ENCODE measurements at places on chromosomes 3 and 15. TPM values are rescaled to one million over a fixed set of nuclear protein-coding genes. Genes with fewer than 3 reads are reported as not detected.

GRCh38 chr3:52887166-52887565 lies 10.2 kb downstream of the STIMATE start:
- peaks cover 11% of the 10 kb centered on the region for H3K4me1 ChIP-seq
- DNase-seq, result no peak
- no peaks in the 10 kb centered on the region for H3K27me3 ChIP-seq

The CIAO2A gene
- 34.6 TPM for polyA plus RNA-seq

DNA sequence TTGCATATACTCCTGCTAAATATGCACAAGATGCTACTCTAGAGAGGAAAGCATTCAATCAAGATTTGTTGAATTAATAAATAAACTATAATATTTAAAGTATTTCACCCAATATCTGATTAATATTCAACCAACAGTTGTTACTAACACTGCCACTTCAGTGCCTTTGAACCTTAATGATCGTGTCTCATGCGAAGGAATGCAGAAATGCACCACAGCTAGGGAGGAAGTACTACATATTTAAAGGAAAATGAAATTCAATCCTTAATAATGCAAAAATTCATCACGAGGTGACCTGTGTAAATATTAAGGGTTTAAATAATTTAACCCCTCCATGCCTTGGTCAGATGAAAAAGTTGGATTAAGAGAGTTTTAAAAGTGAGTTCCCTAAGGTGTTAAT lies 114.2 kb upstream of the DAZL start:
- no peaks in the 10 kb centered on the region for H3K4me1 ChIP-seq
- no peak for DNase-seq
- H3K36me3 ChIP-seq, result no peaks in the 10 kb centered on the region
- H3K27ac ChIP-seq, result no peak overlapping the region

- DNase-seq, result peak; percentile 67
- peak overlapping the region; percentile 53 for H3K27ac ChIP-seq
- H3K36me3 ChIP-seq, result no peaks in the 10 kb centered on the region
- peaks cover 22% of the 10 kb centered on the region for H3K4me1 ChIP-seq
- H3K4me3 ChIP-seq, result no peak overlapping the region
Measured at GRCh38 chr3:64355401-64355807, 130.1 kb upstream of the PRICKLE2 start.

The TRPM1 gene
- polyA plus RNA-seq, result not detected

The SERPINI2 gene
- polyA plus RNA-seq, result not detected

DNA sequence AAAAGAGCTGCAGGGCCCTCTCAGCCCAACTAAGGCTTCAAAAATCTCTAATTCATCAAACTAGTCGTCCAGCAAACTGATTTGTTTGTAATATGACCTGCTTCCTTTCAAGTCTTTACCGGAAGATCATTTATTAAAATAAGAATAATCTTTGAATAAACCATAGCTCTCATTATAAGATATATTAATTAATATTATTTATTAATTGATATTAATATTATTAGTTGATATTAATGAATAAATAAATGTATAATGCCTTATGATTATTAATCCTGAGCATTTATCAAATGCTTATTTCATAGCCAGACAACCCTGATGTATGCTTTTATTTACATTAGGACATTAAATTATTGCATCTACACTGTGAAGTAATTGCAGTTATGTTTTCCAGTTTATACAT lies 550.7 kb upstream of the ALCAM start:
- no peaks in the 10 kb centered on the region for H3K27me3 ChIP-seq
- no peaks in the 10 kb centered on the region for H3K4me1 ChIP-seq
- no peak overlapping the region for H3K4me3 ChIP-seq
- DNase-seq, result no peak
- H3K27ac ChIP-seq, result no peak overlapping the region

DNA sequence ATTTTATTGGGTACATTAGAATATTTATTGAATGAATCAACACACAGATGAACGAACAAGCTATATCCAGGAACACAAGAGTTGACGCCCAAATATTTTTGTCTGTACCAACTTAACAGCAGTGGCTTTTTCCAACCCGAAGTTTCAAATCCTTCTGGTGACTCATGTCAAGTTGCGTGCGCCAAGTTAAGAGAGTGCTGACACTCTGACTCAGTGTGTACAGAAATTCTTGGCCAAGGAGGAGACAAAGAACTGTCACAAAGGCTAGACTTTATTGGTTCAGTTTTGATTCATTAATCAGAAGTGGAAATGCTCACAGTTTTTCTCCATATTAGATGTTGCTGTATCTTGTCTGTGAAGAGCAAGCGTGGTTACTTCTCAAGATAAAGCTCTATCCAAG lies 59.6 kb upstream of the TSC22D2 start:
- no peaks in the 10 kb centered on the region for H3K36me3 ChIP-seq
- peaks cover 17% of the 10 kb centered on the region for H3K4me1 ChIP-seq
- no peak overlapping the region for H3K4me3 ChIP-seq

The KLHL40 gene
- polyA plus RNA-seq, result not detected

The SMAD6 gene
- 13.6 TPM for polyA plus RNA-seq

DNA sequence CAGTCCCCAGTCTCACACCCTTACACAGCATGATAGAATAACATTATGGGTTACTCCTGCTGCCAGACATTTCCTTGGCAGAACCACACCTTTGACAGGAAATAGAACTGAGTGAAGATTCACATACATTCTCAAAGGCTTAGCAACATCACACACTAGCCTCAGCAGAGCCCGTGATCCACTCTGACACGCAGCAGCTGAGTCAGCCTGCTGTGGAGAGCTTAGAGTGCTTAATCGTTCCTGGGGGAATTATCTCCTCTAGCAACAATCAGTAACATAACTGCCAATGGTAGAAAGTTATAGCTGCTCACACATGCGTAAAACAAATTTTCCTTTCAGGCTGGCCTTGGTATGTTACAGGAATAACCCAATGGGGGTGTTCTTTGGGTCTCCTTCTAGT lies 382.1 kb downstream of the GAP43 start:
- H3K27ac ChIP-seq, result no peak overlapping the region
- H3K4me1 ChIP-seq, result peaks cover 8% of the 10 kb centered on the region
- no peak overlapping the region for H3K4me3 ChIP-seq
- H3K36me3 ChIP-seq, result no peaks in the 10 kb centered on the region
- H3K27me3 ChIP-seq, result no peaks in the 10 kb centered on the region
- DNase-seq, result peak; percentile 98

- no peak overlapping the region for H3K4me3 ChIP-seq
- DNase-seq, result no peak
- H3K36me3 ChIP-seq, result no peaks in the 10 kb centered on the region
- H3K27me3 ChIP-seq, result no peaks in the 10 kb centered on the region
Measured at GRCh38 chr3:54564374-54564925, 363.4 kb downstream of the LRTM1 start.

GRCh38 chr3:4520033-4520816 lies 27.1 kb downstream of the ITPR1 start:
- DNase-seq, result no peak
- H3K36me3 ChIP-seq, result no peaks in the 10 kb centered on the region
- peaks cover 3% of the 10 kb centered on the region for H3K4me1 ChIP-seq
- H3K27ac ChIP-seq, result no peak overlapping the region
- H3K4me3 ChIP-seq, result no peak overlapping the region

GRCh38 chr3:15974647-15975046 lies 176.9 kb upstream of the ANKRD28 start:
- H3K4me3 ChIP-seq, result no peak overlapping the region
- no peak for DNase-seq
- no peak overlapping the region for H3K27ac ChIP-seq
- no peaks in the 10 kb centered on the region for H3K36me3 ChIP-seq

The GOLGA6L10 gene
- 0.79 TPM for polyA plus RNA-seq

GRCh38 chr3:5160940-5161858 lies 26.3 kb upstream of the EDEM1 start:
- no peak for DNase-seq
- no peak overlapping the region for H3K27ac ChIP-seq
- H3K27me3 ChIP-seq, result no peaks in the 10 kb centered on the region
- H3K4me1 ChIP-seq, result peaks cover 10% of the 10 kb centered on the region
- no peaks in the 10 kb centered on the region for H3K36me3 ChIP-seq

The AMT gene
- polyA plus RNA-seq, result 5.5 TPM

DNA sequence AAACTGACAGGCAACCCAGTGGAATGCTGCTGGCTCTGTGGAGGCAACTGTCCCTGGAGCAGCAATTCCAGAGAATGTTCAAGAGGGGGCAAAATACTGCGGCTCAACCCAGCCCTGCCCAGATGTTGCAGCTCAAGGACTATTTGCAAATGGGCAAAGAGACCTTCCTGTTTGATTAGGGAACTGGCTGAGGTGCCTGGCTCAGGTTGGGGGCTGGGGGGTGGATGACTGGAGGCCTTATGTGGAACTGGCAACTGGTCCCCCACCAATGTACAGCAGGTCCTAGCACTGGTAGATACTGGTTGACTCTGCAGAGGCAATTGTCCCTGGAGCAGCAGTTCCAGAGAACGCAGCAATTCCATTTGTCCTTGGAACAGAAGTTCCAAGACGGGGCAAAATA lies 302.5 kb downstream of the ZPLD1 start:
- H3K36me3 ChIP-seq, result no peaks in the 10 kb centered on the region
- H3K4me1 ChIP-seq, result no peaks in the 10 kb centered on the region
- no peak overlapping the region for H3K4me3 ChIP-seq
- no peak for DNase-seq
- no peaks in the 10 kb centered on the region for H3K27me3 ChIP-seq

The TM4SF1 gene
- 364 TPM for polyA plus RNA-seq

- no peaks in the 10 kb centered on the region for H3K27me3 ChIP-seq
- H3K27ac ChIP-seq, result no peak overlapping the region
- no peak overlapping the region for H3K4me3 ChIP-seq
- peaks cover 38% of the 10 kb centered on the region for H3K36me3 ChIP-seq
Measured at GRCh38 chr3:15221574-15222217, 15.7 kb downstream of the CAPN7 start.

The TMEM45A gene
- polyA plus RNA-seq, result 21.7 TPM

The LSAMP gene
- 7.9 TPM for polyA plus RNA-seq

DNA sequence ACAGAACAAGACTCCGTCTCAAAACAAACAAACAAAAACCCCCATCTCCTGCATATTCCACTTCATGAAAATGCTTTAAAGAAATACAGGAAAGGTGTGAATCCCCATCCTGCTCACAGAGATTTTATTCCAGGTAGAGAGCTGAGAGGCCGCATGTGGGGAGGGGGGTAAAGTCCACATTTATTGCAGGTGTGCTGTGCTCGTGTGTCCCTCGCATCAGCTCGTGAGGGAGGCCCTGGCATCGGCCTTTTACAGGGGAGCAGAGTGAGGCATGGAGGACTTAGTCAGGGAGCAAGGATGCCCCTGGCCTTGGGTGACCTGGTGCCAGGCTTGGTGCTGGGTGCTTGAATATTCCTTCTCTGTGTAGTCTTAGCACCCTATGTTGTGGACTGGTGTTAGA lies 413.5 kb upstream of the C2CD4B start:
- DNase-seq, result no peak
- H3K4me3 ChIP-seq, result no peak overlapping the region
- H3K27ac ChIP-seq, result no peak overlapping the region
- H3K36me3 ChIP-seq, result peaks cover 3% of the 10 kb centered on the region
- H3K4me1 ChIP-seq, result no peaks in the 10 kb centered on the region
- H3K27me3 ChIP-seq, result peaks cover 2% of the 10 kb centered on the region

GRCh38 chr15:85741021-85741421 lies 53.7 kb downstream of the KLHL25 start:
- no peak overlapping the region for H3K27ac ChIP-seq
- H3K4me3 ChIP-seq, result no peak overlapping the region
- no peaks in the 10 kb centered on the region for H3K27me3 ChIP-seq
- H3K36me3 ChIP-seq, result peaks cover 39% of the 10 kb centered on the region
- H3K4me1 ChIP-seq, result peaks cover 4% of the 10 kb centered on the region

DNA sequence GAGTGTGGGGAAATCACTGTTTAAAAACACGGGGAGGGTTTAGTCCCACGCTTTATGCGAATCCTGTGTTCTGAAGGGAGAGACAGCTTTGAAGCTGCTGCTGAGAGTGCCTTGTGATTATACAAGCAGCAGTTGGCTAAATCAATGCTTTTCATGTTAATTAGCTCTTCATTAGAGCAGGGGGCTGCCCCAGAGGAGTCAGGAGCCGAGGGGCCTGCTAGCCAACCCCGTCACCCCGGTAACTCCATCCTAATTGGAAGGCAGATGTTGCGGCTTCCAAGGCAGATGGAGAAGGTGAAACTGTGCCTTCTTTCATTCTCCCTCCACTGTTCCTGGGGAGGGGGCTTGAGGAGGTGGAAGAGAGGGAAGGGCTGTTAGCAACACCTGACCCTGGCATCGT lies 92.4 kb upstream of the ANKRD34C start:
- H3K4me3 ChIP-seq, result no peak overlapping the region
- H3K36me3 ChIP-seq, result no peaks in the 10 kb centered on the region
- no peak for DNase-seq
- no peaks in the 10 kb centered on the region for H3K4me1 ChIP-seq

GRCh38 chr3:42425736-42426407 lies 15.5 kb upstream of the LYZL4 start:
- H3K4me1 ChIP-seq, result no peaks in the 10 kb centered on the region
- H3K27me3 ChIP-seq, result no peaks in the 10 kb centered on the region
- no peak overlapping the region for H3K27ac ChIP-seq
- H3K36me3 ChIP-seq, result no peaks in the 10 kb centered on the region

The SNTN gene
- polyA plus RNA-seq, result not detected

- no peak overlapping the region for H3K4me3 ChIP-seq
- no peaks in the 10 kb centered on the region for H3K36me3 ChIP-seq
- peak; percentile 14 for DNase-seq
- H3K27me3 ChIP-seq, result no peaks in the 10 kb centered on the region
- H3K4me1 ChIP-seq, result no peaks in the 10 kb centered on the region
Measured at GRCh38 chr15:83837945-83838571, 184.1 kb downstream of the ADAMTSL3 start.

- no peak overlapping the region for H3K4me3 ChIP-seq
- H3K27ac ChIP-seq, result no peak overlapping the region
- H3K36me3 ChIP-seq, result no peaks in the 10 kb centered on the region
- H3K27me3 ChIP-seq, result no peaks in the 10 kb centered on the region
- no peaks in the 10 kb centered on the region for H3K4me1 ChIP-seq
- no peak for DNase-seq
Measured at GRCh38 chr3:77541203-77541922, 501.5 kb downstream of the ROBO2 start.

DNA sequence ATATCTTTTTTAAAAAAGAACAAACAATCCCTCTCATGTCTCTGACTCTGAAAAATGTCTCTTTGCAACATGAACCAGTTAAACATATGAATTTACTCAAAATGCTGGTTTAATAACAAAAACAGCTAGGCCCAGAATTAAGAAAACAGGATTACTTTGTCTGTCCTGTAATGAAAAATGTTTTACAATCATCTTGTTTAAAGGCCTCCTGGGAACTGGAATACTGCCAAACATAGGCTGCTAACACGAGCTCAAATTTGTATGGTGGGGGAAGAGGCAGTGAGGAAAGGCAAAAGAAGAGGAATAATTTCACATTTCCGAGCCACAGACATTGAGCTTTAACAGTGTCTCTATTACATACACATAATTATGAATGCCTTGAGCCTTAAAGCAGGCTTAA lies 61.7 kb upstream of the PPIB start:
- H3K27me3 ChIP-seq, result no peaks in the 10 kb centered on the region
- H3K4me1 ChIP-seq, result no peaks in the 10 kb centered on the region
- peak; percentile 66 for DNase-seq
- no peak overlapping the region for H3K27ac ChIP-seq
- no peak overlapping the region for H3K4me3 ChIP-seq

DNA sequence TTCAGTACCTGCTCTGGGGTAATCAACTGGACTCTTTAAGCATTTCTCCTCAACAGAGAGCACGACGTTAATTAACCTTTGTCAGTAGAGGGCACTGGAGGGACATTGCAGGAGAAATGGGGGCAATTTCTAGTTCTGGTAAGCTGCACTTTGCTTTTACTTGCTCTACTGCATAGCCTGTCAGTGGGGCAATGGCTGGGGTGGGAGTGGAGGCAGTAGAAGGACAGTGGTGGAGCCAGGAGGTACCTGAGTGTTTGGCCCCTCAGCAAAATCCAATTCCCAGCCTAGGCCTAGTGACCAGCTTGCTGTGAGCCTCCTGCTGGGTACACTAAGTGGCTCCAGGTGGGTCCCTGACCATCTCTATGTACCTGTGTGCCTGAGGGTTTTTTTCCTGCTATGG lies 18.3 kb upstream of the MED12L start:
- no peak overlapping the region for H3K4me3 ChIP-seq
- H3K27me3 ChIP-seq, result peaks cover 5% of the 10 kb centered on the region
- no peaks in the 10 kb centered on the region for H3K4me1 ChIP-seq
- no peaks in the 10 kb centered on the region for H3K36me3 ChIP-seq
